SW 1271 (cell line): ENCODE measurements at places on chromosomes 2 and 18.

- no peak for DNase-seq
Observed at GRCh38 chr2:84285056-84285747, 173.9 kb downstream of the SUCLG1 start.

- no peak for DNase-seq
Observed at GRCh38 chr18:10405816-10406663, 48.4 kb upstream of the APCDD1 start.

- DNase-seq = no peak
Observed at GRCh38 chr18:47251289-47252120, at the start of gene SKOR2. TSS of gene SKOR2 (minus strand) at chr18:47251660. CDS start at chr18:47249183, 2,477 bp downstream.

DNA sequence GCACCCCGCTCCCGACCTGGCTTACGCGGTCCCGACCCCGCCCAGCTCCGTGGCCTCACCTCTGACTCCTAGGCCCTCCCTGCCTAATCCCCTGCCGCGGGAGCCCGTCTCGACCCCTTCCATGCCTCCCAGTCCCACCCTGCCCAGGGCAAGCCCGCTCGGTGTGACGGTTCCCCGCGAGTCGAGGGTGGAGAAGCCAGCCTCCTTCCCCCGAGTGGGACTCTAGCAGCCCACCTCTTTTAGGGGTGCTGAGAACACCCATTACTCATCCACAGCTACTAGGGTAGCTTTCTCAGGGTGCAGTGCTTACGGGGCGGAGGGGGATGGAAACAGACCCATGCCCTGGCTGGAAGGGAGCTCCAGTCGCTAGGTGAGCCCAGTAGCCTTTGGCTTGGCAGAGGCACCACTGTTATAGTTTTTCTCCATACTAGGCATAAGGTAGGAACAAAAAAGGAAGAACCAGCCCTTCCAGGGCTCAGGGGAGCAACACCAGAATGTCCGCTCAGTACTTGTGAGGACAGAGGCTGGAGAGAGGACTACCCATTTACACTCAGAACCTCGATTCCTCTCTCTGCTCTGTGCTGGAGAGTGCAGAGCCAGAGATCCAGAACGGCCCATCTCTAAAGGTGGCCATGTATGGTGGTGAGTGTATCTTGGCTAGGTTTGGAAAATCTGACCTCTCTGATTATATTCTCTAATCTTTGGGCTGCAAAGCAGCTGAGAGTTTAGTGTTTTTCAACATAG is 606 bp downstream of the AGBL5 start:
- no peak for DNase-seq

GRCh38 chr18:77702686-77703085 is 453.0 kb downstream of the GALR1 start:
- peak; percentile 38 for DNase-seq

GRCh38 chr2:108626995-108627394 is 92.3 kb upstream of the RANBP2 start:
- DNase-seq = no peak

GRCh38 chr18:24936691-24937090 is 415.3 kb downstream of the ZNF521 start:
- no peak for DNase-seq

GRCh38 chr2:7950035-7950612 is 731.7 kb upstream of the ID2 start:
- DNase-seq = no peak

GRCh38 chr18:28002841-28003240 is 174.1 kb downstream of the CDH2 start:
- no peak for DNase-seq

- no peak for DNase-seq
Observed at GRCh38 chr18:54964741-54965140, 5.5 kb upstream of the CCDC68 start.

DNA sequence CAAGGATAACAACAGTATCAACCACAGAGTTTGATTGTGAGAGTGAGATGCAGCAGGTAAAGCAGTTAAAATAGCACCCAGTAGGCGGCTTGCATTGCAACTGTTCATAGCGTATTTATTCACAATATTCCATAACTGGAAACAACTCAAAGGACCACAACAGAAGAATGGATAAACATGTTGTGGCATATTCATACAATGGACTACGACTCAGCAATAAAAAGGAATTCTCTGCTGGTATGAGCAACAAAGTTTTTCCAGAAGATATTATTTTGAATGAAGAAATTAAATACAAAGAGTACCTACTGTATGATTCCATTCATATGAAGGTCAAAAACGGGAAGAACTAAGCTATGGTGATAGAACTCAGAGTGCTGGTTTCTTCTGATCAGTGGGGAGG is 25.2 kb downstream of the GPATCH11 start:
- no peak for DNase-seq

GRCh38 chr2:71001592-71001927 is 6.9 kb upstream of the TEX261 start:
- DNase-seq = no peak

- DNase-seq = no peak
Observed at GRCh38 chr18:35609236-35609635, 27.7 kb downstream of the GALNT1 start.

- no peak for DNase-seq
Observed at GRCh38 chr2:201929281-201930026, 104.2 kb upstream of the FZD7 start.

GRCh38 chr18:72181241-72181764 is 362.8 kb downstream of the CBLN2 start:
- DNase-seq = no peak

- DNase-seq = no peak
Observed at GRCh38 chr2:48715042-48715899, 40.3 kb downstream of the LHCGR start.

DNA sequence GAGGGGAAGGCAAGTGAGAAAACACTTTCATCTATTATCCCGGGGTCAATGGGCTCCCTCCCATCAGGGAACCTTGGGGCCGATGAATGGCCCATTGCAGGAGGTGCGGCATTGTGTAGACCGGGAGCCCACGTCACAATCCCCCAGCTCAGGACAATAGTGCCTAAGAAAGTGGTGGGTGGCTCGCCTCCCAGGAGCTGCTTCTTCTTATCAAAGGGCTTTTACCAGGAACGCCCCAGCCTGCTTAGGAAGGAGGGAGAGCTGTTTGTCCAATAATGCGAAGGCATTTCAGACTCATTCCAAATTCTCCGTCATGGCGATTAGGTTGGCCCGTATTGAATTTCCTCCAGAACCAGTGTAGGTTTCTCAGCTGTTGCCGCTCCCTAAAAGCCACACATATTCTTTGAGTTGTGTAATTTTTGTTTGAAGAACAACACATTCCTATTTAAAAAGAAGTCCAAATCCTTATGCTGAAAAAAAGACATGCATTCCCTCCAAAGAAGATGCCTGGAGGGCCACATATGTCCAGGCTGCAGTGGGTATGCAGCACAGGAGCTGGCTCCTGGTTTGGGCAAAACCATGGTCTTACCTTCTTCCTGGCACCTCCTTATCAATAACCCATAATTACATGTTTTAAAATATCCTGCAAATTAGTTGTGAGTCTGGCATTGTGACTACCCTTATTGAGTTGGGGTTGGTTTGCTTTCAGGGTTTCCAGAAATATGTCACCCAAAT is 264.7 kb downstream of the MYCN start:
- DNase-seq = no peak

- DNase-seq = peak; percentile 65
Observed at GRCh38 chr2:158034198-158034866, 67.3 kb upstream of the UPP2 start.

DNA sequence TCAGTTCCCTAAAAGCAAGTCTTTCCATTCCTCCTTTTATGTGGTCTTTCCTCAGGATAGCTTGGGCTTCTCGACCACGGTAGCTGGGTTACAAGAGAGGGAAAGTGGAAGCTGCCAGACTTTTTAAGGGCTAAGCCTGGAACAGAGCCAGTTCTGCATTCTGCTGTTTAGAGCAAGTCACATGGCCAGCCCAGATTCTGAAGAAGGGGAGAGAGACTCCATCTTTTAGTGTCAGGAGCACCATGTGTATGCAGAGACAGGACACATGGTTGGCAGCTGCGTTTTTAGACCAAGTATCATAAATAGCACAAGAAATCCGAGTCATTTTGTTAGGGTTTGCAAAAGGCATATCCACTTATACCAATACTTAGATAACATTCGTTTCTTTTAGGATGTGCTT is 4.7 kb downstream of the HMSD start:
- no peak for DNase-seq

DNA sequence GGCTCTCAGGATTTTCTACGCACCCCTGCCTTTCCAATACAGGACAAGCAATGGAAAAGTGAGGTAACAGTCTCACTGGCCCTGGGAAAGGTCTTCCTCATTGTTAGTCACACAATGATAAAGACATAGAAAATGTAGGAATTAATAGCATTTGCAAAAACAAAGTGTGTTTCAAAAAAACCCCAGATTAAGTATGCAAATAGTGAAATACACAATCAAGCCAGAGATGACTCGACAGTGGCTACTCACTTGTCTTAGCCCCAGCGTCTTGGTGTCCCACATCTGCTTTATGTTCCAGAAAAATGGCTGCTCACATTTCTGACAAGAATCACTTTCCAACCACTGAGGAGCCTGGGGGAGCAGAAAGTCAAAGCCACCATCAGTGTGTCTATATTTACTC is 47.0 kb upstream of the AP1S3 start:
- DNase-seq = no peak

- DNase-seq = no peak
Observed at GRCh38 chr2:57802243-57802642, 244.4 kb upstream of the VRK2 start.

DNA sequence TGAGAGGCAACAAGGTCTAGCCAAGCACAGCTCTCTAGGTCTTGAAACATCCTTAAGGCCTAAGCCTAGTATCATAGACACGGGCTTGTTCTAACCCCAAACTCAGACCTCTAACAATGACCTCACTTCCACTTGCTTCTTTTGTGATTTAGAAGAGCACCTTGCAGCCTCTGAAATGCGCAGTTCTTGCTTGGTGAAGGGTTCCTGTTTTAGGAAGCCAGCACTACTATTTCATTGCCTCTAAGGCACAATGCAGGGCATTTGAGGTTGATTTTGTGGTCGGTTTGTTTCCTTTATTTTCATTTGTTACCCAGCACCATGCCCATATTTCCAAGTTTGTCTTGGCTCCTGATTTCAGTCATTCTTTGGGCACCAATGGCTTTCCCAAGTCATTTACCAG is 117.0 kb upstream of the CYP1B1 start:
- DNase-seq = no peak

DNA sequence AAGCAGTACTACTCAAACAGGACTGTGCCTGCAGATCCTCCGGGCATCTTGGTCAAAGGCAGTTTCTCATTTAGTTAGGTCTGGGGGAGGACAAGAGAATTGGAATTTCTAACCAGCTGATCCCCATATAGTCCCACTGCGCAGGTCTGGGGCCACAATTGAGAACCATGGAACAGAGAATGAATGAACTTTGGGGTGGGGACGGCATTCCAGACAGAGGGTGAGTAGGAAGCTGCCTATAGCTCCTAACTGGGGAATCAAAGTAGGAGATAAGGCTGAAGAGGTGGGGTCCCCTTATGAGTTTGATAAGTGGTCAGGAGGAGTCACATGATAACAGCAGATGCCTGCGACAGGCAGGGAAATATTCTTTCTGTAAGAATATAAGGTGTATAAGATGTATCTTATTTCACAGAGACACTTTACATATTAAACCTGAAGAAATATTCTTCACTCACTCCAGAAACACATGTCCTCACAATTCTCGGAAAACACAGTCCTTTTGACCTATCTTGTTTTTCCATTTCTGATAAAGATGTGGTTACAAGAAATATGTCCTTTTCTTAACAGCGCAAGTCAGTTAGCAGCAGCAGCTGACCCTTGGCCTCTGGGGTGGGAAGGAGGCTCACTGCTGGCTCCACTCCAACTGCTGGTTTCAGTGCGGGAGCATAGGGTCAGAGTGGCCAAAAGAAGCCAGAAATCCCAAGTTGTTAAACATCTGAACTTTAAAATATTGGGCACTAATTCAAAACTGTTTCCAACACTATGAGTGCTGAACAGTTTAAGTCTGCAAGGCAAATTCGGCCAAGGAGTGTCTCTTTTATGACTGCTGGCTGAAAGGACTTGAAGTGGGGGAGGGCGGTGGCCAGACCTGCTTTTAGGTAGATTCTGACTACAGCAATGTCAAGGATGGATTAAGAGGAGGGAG is 12.6 kb upstream of the TMEM214 start:
- no peak for DNase-seq

GRCh38 chr2:146048141-146048540 is 1528.2 kb upstream of the ZEB2 start:
- DNase-seq = no peak

- no peak for DNase-seq
Observed at GRCh38 chr2:9057939-9058761, 54.7 kb upstream of the MBOAT2 start.

- no peak for DNase-seq
Observed at GRCh38 chr2:9114458-9114857, 92.2 kb upstream of the ASAP2 start.

- no peak for DNase-seq
Observed at GRCh38 chr2:174608866-174609214, 11.2 kb upstream of the WIPF1 start.

DNA sequence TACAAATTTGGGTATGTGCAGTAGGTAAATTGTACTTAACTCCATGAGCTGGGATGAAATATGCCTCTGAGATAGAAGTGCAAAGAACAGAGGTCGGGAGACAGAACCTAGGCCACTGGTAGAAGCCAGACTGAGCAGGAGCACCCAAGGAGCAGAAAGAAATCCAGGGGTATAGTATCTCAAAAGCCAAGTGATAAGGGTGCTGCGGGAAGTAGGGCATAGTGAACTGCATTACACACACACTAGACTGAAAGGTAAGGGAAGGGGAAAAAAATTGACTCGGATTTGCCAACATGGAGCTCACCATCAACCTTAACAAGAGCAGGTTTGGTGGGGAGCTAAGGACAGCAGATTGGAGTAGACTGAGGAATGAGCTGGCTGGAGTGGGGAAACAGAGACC is 89.3 kb upstream of the TMEM247 start:
- DNase-seq = no peak

DNA sequence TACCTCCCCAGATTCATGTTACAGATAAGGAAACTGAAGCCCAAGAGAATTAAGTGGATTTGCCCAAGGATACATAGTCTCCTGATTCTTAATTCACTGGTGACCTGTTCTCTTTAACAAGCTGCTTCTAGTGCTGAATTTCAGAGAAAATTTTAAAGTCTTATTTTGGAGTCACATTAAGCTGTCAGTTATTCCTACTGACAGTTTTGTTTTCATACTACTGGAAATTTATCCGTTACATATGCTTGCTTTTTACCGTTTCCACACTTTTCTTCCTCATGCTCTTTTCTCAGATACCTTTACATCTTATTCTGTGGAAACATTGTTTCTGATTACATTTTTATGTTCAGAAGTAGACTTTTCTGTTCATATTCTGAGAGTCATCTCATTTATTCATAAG is 1.3 kb downstream of the MOB4 start:
- no peak for DNase-seq

DNA sequence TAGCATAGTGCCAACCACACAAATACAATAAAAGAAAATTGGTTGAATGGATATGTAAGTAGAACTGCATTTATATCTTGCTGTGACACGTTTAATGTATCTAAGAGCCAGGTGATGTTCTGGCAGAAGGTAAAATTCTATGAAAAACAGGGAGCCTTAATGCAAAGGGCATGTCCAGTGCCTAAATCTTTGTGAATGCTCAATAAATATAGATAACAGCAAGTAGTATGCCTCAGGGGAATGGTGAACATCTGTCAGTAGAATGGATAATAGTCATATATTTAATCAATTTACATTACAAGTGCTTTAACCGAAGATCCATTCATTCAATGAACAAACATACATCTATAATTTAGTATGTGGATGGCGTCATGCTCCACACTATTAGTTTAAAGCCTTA is 43.7 kb upstream of the NYAP2 start:
- no peak for DNase-seq

GRCh38 chr2:101736233-101736632 is 38.7 kb downstream of the MAP4K4 start:
- DNase-seq = no peak

- DNase-seq = no peak
Observed at GRCh38 chr2:151544449-151544848, 134.7 kb downstream of the RIF1 start.
